ENCODE measurements at places on chromosomes 16 and 17.

DNA sequence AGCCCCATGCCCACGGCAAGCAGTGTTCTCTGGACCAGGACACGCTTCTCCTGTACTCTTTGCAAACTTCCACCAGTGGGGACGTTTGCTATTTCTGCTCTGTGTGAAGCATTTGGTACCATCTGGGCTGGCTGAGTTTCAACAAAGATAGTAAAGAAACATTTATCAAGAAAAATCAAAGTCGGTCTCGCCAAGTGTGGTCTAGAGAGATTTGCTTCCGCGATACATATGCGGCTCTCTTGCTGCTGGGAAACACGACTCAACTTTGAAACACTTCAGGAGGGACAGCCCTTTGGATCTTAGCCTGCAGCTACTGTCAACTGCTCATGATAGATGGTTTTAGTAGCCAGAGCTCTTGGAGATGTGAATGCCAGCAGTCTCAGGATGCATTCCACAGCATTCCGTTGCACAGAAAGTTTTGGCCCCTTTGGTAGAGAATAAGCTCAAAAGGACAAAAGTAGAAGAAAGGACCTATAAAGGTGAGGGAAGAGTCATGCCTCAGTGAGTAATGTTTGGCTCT, 168.2 kb upstream of the CACNG3 start:
- no peak for DNase-seq

- no peak for DNase-seq
Measured at GRCh38 chr16:48201515-48202201, 42.4 kb upstream of the LONP2 start.

DNA sequence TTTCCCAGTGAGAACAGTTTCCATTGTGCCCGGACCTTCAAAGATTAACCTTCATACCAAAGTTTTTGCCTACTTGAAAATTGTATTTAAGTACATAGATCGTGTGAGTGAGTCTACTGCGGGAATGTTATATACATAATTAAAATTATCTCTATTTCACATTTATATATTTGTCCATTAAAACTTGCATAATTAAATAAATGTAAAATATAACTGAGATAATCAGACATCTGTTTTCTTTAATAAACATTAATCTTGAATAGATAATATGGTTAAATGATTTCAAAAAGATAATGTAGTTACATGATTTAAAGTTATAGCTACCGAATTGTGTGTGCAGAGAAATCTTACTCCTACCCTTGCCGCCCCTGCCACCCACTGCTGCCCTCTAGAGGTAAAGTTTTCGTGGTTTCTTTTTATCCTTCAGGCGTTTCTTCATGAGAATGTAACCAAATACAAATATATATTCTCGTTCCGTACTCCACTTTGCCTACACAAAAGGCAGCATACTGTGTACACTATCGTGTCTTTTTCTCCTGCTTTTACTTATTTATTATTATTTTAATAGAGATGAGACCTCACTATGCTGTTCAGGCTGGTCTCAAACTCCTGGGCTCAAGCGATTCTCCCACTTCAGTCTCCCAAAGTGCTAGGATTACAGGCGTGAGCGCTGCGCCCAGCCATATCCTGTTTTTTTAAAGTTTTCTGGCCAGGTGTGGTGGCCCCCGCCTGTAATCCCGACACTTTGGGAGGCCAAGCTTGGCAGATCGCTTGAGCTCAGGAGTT, 35.6 kb downstream of the RPA1 start:
- DNase-seq = peak; percentile 27

DNA sequence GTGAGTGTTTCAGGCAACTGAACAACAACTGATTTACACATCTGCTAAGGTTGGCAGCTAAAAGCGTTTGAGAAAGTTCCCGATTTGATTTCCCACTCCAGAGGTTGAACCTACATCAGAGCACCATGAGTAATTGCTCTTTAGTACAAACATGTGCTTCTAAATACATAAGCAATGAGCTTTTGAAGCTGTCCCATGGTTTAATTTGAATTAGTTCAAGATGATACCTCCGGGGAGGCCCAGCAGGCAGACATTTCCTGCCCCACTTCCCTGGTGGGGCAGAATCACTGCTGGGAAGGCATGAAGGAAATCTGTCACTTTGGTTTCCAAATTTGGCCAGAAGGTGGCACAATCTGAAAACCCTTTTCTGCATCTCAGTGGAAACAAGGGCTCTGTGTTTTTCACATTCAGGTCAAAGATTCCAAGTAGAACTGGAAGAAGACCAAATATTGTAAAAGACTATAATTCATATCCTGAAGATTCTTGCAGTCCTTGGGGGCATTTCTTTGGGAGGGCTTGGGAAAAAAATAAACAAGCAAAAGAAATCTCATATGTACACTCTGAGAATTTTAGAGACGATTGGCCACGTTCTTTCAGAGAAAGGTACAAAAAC, 176.2 kb upstream of the FAM20A start:
- no peak for DNase-seq

- no peak for DNase-seq
Measured at GRCh38 chr17:36750316-36750885, 149.0 kb downstream of the MRM1 start.

- no peak for DNase-seq
Measured at GRCh38 chr17:81164371-81165245, 699 bp upstream of the PVALEF start.

DNA sequence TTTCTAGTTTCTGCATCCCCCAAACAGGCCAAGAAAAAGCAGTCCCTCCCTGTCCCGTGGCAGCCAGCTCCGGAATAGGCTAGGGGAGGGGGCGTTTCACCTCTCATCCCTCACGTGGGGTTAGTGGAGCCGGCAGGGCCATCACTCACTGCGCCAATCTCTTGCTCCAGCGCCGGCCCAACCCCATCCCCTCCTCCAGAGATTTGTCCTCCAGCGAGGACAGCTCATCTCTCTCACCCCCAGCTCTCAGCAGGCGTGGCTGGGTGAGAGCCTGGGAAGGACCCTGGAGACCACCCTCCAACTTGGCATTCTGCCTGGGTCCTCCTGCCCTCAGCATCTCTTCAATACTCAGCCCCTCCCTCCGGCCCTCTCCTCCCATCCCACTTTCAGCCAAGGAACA, 74.1 kb downstream of the TMEM132E start:
- no peak for DNase-seq

- no peak for DNase-seq
Measured at GRCh38 chr17:74344658-74345057, 17.0 kb downstream of the BTBD17 start.

DNA sequence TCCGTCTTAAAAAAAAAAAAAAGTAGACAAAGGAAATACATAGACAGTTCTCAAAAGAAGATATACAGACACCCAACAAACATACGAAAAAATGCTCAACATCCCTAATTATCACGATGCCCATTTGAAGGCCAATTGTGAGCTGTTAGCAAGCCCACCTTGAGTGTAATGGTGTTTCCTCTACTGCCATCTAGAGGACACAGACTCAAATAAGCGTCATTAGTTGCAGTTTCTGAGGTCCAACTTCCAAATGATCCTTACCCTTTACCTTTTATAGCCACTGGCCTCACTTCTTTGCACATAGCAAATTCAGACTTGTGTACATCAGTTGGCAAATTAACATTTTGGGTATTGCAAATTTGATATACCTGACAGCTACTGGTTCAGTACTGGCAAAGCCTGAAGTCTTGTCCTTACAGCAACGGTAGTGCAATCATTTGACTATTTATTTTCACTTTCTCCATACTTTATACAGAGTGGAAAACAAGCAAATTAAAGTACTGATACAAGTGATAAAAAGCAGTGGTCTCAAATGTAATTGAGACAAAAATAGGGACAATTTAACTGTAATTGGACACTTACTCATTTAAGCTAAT, 536.3 kb upstream of the EEF2KMT start:
- DNase-seq = no peak

DNA sequence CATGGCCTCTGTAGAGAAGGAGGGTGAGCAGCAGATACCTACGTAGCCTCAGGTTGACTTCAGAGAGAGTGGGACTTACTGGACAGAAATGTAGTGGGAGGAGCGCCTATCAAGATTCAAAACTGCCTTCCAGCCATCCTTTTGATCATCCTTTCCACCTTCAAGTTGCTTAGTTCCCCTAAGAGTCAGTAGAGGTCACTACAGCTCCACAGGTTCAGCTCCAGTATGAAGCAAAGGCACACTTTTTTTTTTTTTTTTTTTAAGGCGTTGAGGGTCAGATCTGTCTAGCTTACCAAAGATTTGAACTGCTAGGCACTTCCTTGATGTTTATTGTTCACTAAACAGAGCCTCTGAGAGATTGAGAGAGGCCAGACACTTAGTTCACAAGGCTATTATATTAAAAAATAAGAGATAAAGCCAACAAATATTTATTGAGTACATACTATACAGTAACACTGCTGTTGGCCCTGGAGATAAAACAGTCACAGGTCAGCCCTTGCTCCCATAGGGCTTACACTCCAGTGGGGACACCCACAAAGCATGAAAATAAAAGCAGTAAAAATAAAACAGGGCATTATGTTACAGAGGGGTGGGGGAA, 3.1 kb downstream of the RNF227 start:
- no peak for DNase-seq

GRCh38 chr17:29046473-29046839, 3.5 kb downstream of the PIPOX start:
- DNase-seq = no peak

DNA sequence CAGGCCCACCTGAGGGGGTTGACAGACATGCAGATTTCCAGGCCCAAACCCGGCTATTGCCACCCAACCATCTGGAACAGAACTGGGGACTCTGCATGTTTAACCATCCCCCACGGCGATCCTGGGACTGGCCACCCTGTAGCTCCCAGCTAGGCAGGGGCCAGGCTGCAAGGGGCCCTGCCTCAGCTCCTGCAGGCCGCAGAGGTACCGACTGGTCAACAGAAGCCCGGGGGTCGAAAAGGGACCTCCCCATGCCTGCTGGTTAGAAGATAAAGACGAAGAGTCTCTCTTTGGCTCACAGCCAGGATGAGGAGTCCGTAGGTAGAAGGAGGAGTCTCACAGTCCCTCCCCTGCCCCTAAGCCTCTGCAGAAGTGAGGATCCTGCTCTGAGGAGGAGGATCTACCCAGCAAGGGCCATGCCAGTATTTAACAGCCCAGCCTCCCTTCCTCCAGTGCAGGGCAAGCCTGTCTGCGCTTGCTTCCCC, 223.4 kb upstream of the TNRC6C start:
- DNase-seq = no peak

DNA sequence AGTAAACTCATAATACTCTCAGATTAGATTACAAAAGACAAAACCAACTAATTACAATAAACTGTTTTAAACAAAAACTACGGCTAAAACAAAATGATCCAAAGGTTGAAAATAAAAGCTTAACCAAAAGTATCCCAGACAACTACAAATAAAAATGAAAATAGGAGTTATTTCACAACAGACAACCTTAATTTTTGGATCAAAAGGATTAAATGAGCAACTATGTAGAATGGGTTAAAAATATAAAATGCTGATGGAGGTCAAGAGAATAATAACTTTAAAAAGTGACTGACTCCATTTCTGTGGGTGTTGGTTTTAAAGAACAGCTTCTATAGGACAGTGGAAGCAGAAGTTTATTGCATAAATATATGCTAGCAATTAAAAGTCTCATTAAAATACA, 28.6 kb downstream of the METTL16 start:
- DNase-seq = no peak

DNA sequence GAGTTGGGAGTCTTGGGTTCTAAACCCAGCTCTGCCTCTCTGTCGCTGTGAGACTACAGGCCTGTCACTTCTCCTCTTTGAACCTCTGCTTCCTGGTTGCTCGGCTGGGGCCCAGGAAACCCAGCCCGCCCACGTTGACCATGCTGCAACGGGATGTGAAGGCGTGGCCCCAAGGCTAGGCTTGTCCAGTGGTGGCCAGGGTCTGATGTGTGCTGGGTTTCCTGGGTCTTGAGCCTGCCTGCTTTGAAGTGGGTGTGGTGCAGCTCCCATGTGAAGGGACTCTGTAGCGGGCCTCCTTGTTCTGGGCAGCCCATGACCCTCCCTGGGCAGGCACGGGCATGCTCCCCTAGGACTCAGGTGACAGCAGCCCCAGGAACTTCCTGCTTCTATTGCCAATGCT, 82.3 kb downstream of the SDR42E1 start:
- no peak for DNase-seq

DNA sequence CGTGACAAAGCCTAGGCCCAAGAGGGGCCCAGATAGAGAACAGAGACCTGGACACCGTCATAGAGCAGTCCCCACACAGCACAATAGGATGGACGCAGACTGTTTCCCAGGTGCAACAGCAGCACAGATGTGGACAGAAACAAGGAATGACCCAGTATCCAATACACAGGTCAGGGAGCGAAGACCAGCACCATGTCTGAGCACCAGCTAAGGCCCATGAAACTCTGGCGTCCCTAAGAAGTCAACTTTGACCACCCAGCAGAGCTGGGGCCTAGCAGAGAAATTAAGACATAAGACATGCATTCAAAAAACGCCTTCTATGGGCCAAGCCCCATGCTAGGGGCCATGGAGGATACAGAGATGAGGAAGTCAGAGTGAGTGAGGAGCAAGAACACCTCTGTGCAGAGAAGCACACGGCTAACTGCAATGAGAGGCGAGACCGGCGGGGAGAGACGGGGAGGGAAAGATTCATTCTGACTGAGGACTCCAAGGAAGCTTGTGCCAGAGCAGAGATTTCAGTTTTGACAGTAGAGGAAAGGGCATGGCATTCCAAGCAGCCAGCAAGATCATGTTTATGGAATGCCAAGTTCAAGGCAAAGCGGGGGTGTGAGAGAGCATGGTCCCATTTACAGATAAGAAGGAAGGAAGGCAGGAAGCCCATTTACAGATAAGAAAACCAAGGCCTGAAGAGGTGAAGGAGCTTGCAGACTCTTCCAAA, 50.8 kb downstream of the PITPNM3 start:
- no peak for DNase-seq

DNA sequence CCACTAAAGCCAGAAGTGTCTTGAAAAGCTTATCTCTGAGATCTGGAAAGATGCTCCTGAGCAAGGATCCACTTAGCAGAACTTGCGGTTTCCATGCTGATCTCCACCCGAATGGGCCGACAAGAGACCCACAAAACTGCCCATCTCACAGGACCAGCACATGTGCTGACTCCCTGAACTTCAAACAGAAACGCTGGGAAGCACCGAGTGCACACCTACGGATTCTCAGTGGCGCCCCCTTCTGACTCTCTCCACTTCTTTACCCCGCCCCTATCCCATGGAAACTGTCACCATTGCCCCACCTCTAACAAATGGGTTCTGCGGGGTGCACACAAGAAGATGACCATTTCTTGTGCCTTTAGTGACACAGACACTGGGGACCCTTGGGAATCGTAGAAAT, 21.4 kb downstream of the CDRT4 start:
- DNase-seq = no peak

DNA sequence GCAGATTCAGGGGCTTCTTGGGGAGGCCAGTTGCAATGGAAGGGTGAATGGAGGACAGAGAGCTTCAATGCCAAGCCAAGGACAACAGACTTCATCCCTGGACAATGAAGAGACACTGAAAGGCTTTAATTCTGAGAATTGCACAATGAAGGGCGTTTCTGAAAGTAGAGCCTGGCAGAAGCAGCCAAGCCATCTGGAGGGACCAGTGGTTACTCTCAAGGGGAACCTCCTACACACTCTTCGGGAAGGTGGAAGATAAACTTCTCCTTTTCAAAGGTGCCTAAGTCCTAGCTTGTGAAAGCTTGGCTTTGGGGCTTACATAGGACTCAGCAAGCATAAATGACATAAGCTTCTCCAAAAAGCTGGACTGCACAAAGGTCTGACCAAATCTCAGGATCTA, 6.2 kb upstream of the CES1 start:
- DNase-seq = no peak

- no peak for DNase-seq
Measured at GRCh38 chr16:26647870-26648269, 418.9 kb upstream of the C16orf82 start.
